ENCODE measurements at places on chromosomes 5 and 9.

DNA sequence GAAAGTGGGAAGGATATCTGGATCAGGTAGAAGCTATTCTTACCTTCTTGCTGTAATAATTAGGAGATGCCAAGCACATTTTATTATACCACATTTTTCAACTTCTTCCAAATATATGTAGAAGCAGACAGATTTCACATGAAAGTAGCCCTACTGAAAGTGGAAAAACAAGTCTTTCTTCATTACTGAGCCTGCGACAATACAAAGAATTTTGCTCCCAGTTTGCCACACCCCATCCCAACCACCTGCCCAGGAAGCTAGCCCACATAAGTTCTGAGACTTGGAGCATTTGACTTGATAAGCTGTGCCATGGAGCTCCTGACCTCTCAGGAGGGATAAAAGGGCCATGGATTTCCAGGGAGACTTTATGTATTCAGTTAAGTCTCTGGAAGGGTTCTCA is 249.1 kb upstream of the ADCY2 start:
- no peak for DNase-seq

DNA sequence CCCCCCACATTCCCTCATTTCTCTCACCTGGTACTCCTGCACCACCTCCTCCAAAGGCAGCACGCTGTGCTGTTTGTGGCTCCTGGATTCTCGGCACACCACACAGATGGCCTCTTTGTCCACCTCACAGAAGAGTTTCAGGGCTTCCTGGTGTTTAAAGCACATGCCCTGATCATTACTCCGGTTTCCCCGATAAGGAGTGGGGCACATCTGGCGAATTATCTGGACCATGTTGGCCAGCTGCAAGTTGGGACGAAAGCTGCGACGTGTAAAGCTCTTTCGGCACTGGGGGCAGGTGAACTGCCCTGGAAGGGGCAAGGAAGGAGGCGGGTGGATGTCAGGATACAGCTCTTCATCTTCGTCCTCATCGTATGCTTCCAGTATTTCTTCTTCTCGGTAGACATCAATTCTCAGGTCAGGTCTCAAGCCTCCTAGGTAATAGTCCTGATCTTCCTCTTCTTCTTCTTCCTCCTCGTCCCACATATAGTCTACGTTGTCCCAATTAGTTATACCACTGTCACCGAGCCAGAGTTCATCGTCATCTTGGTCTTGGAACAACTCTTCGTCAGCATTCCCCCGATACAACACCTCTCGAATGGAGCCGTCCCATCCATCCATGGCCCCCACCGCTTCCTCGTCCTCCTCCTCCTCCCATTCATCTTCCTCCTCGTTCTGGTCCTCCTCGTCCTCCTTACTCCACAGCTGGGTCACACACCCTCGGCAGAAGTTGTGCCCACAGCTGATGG is 796 bp downstream of the TRIM52 start:
- no peak for DNase-seq

DNA sequence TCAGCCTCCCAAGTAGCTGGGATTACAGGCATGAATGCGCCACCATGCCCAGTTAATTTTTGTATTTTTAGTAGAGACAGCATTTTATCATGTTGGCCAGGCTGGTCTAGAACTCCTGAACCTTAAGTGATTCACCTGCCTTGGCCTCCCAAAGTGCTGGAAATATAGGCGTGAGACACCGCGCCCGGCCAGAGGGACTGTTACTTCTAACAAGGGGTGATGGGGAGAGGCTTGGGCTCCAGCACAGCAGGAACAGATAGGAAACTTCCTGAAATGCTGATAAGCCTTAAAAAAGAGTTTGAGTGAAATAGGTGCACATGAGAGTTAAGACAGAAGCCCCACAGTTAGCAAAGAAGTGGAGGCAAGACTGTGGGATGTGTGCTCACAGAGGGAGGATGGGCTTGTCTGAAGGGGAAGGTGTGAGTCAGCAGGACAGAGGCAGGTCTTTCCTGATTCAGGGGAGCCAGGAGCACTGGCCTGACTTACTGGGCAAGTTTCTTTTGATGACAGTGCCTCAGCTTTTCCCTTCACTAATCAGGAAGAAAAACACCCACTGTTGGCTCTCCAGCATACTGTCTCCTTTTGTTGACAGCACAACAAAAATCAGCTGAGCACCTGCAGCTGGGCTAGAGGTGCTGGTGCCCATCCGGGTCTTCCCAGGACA is 68.4 kb downstream of the RAD23B start:
- DNase-seq: no peak

- no peak for DNase-seq
Measured at GRCh38 chr5:13322769-13323168, 621.7 kb downstream of the DNAH5 start.

GRCh38 chr5:10595293-10595671 is 31.4 kb downstream of the ANKRD33B start:
- DNase-seq: no peak

DNA sequence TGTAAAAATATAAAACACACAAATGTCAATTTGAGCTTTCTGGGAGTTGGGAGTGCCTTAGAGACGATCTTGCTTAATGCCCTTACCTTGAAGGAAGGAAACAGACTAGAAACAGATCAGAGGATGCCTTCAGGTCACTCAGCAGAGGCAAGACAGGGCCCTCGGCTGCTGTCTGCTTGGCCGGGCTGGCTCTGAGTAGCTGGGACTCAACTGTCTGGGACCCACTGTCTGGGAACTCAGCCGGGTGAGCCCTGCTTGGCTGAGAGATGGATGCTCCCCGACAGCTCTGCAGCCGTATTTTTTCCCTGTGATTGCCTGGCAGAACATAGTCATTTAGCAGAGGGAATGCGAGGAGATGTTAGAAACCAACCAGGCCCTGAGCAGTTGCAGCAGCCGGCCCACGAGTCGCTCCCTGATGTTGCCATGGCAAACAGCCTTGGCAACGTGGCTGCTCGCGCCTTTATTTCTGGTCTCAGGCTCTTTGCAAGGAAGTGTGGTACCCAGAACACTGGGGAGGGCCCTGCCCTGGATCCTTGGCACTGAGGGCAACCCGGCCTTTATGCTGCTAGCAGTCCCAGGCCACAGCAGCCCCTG is 10.9 kb downstream of the PPARGC1B start:
- no peak for DNase-seq

- no peak for DNase-seq
Measured at GRCh38 chr9:85931495-85931894, 9.5 kb upstream of the NAA35 start.

- DNase-seq: no peak
Measured at GRCh38 chr5:133927300-133928180, 40.9 kb downstream of the C5orf15 start.

GRCh38 chr5:6469836-6470235 is 21.2 kb downstream of the UBE2QL1 start:
- DNase-seq: no peak

- no peak for DNase-seq
Measured at GRCh38 chr5:173618927-173619519, 2.6 kb upstream of the BOD1 start.

- no peak for DNase-seq
Measured at GRCh38 chr5:2303431-2304100, 420.8 kb upstream of the IRX4 start.

DNA sequence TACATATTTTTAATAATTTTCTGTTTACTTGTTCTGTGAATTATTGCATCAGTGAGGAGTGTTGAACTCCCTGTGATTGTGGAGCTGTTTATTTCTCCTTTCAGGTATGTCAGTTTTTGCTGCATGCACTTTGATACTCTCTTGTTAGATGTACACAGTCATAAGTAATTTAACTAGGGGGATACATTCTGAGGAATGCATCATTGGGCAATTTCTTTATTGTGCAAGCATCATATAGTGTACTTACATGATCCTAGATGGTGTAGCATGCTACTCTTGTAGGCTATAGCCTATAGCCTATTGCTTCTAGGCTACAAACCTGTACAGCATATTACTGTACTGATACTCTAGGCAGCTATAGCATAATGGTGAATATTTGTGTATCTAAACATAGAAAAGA is 9.5 kb downstream of the DENND4C start:
- DNase-seq: no peak

DNA sequence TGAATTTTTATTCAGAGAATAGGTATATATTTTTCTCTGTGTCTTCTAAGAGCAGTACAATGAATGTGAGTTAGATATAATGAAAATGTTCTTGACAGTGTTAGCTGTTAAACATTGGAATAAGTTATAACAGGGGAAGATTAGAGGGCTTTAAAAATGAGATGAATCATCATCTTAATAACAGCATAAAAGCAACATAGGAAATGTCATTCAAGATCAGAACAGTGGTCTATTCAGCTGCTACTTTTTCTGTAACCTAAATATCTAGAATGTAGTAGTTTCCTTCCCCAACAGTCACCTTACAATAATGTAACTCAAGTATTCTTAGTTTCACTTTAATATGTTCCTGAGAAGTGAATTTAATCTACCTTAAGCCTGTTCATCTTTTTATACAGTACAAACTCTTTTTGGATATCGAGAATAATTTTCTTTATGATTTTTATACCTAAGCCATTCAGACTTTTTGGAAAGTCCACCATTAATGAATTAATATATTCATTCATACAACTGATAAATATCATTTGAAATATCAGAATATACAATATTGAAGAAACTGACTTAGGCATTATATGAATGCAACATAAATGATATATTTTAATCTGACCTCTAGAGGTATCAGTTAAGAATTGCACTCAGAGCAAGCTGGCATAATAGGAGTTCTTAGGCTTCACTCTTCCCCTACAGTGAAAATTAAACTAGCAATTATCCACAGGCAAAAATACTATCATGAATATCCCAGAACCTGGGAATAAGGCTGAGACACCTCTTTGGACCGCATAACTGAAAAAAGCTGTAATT is 66.1 kb upstream of the EDIL3 start:
- no peak for DNase-seq

DNA sequence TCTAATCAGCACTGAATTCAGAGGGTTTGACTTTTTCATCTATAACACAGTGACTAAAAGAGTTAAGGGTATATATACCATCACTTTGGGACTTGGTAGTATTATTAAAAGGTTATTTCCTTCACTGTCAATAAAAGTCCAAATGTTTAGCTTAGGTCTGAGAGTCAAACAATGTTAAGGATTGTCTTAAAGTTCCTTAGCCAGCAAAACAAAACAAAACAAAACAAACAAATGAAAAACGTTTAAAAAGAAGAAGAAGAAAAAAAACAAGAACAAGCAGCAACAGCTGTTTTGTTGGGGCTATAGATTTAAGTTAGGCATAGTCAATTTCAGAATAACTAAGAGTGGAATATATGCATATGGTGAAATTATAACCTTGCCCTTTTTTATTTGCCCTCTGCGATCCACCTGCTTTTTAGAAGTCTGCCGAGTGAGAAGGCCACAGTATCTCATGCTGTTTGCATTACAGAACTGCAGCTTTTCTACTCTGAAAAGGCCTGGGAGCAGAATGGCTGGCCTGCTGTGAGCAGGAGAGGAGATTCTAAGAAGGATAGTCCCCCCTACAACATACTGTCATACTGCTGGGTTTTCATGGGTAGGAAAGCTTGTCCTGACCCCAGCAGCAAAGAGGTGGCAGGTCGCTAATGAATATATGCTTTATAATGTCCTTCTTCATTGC is 141.7 kb downstream of the NTRK2 start:
- no peak for DNase-seq

- DNase-seq: no peak
Measured at GRCh38 chr5:168227973-168228615, 63.4 kb upstream of the WWC1 start.

- no peak for DNase-seq
Measured at GRCh38 chr9:137545123-137545522, 5.1 kb downstream of the PNPLA7 start.

DNA sequence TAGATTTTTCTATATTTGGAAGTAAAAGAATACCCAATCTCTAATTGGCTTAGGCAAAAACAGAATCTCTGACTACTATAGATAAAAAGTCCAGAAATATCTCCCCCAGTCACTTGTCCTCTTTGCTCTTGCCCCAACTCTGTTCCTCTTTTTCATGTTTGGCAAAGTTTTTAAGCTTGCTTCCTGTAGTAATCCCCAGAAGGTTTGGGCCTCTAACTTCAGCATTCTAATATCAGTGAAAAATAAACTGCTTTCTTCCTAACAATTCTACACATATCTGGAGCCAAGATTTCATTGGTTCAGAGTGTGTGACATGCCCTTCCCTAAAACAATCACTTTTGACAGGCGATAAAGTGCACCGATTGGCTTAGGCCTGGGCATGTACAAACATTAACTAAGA is 1680.3 kb downstream of the MAT2B start:
- DNase-seq: no peak

GRCh38 chr5:95668728-95669127 is 14.1 kb downstream of the SPATA9 start:
- DNase-seq: no peak

DNA sequence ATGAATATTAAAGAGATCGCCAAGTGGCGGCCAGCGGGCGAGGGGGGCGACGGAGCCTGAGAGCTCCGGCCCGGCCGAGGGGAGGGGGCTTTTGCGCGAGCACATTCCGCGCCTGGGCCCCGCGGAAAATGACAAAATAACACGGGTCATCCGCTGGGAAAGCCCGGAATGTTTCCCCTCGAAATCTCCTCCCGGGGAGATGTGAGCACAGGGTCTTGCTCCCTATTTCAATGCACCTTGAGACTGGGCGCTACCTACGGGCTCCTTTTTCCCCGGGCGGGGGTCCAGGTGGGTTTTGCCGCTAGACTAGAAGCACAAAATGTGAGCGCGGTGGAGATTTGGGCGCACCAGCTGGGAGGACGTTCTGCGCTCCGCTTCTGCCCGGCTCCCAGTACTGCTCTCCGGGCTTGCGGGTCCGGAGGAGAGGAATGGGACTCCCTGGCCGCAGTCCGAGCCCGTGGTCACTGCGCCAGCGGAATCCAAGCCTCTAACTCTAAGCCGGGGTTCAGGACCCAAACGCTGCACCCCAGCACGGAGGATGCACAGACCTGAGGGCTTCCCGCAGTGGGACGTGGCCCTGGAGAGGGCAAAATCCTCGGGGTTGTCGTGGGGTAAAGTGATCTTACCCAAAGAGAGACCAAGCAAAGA is 2.8 kb upstream of the PRDM12 start:
- no peak for DNase-seq

- DNase-seq: no peak
Measured at GRCh38 chr9:8917956-8918739, 1118.6 kb upstream of the DMAC1 start.

DNA sequence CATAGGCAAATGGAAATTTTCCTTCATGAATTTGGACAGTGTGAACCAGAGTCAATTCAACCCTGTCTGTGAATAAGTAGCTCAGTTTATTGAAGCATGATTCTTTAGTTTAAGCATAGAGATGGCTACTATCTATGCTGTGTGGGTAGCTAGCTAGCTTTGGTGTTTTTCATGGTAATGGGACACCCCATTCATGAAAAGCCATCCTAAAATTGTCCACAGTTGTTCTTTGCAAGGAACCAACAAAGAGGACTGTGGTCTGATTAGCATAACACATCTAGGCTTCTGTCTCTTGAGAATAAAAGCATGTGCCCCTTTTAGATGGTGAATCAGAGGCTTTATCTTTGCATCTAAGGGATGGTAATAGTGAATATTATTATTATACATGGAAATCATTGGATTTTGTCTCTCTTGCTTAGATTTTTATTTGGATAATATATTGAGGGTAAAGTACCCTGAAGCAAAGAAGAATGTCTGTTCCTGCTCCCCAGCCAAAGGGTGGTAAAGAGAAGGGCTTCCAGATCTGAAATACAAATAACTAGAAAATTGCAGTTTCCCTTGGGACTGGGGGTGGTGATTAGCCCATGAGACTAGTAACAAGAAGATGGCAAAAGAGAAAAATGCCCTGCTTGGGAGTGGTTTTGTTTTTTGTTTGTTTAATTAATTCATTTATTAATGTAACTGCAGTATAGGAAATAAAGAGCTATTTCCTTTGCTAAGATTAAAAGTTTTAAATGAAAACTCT is 624.2 kb upstream of the ZNF608 start:
- no peak for DNase-seq
